AG10803 (cell line): ENCODE measurements at places on chromosomes 5 and 9.

- no peak for DNase-seq
These were observed 99.1 kb downstream of the BNC2 start for GRCh38 chr9:16771356-16771755.

GRCh38 chr9:100884518-100884917 lies 144.0 kb upstream of the PLPPR1 start:
- DNase-seq, result no peak

DNA sequence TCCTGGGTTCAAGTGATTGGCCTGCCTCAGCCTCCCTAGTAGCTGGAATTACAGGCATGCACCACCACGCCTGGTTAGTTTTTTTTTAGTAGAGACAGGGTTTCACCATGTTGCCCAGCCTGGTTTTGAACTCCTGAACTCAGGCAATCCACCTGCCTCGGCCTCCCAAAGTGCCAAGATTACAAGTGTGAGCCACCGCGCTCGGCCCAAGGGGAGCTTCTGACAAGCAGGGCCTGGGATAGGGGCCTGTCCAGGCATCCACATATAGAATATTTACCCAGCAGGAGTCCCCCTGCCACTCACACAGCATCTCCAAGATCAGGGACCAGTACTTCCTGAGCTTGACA lies 10.1 kb downstream of the IRF1 start:
- DNase-seq, result no peak

DNA sequence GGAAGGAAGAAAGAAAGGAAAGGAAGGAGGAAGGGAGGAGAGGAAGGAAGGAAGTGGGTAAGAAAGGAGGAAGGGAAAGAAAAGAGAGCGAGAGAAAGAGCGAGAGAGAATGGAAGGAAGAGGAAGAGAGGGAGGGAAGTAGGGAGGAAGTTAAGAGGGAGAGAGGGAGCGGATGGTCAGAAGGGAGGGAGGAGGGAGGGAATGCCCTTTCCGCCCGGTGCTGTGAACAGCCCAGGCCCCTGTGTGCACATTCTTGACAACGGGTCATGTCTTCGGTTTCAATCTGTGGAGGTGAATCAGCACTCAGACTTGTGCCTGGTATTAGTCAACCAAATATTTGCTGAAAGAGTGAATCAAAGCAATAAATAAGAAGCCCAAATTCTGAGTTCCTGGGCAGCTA lies 39.2 kb downstream of the PRUNE2 start:
- DNase-seq, result peak; percentile 94

- DNase-seq, result no peak
These were observed 79.5 kb upstream of the PIP5K1B start for GRCh38 chr9:68625559-68625958.
